ENCODE measurements at places on chromosomes 1 and 21. TPM values are rescaled to one million over a fixed set of nuclear protein-coding genes. Genes with fewer than 3 reads are reported as not detected.

GRCh38 chr1:98723574-98723973 is 62.1 kb downstream of the SNX7 start:
- no peaks in the 10 kb centered on the region for H3K4me1 ChIP-seq
- no peak overlapping the region for H3K27ac ChIP-seq
- no peaks in the 10 kb centered on the region for H3K27me3 ChIP-seq
- no peaks in the 10 kb centered on the region for H3K36me3 ChIP-seq
- no peak for DNase-seq

DNA sequence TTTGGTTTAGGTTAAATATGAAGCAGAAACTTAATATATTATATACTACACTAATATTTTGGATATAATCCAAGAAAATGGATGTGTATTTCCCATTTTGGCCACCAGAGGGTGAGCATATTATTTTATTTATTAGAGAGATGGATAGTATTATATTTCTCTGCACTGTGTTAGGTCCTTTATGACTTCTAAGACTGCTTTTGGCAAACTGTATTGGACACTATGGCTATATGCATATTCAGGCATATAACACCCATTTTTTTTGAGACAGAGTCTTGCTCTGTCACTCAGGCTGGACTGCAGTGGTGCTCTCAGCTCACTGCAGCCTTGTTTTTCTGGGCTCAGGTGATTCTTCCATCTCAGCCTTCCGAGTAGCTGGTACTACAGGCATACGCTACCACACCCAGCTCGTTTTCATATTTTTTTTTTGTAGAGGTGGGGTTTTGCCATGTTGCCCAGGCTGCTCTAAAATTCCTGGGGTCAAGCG is 17.8 kb upstream of the PGM1 start:
- no peaks in the 10 kb centered on the region for H3K27me3 ChIP-seq
- DNase-seq, result no peak
- H3K36me3 ChIP-seq, result no peaks in the 10 kb centered on the region
- no peak overlapping the region for H3K4me3 ChIP-seq
- no peak overlapping the region for H3K27ac ChIP-seq

The KRTAP12-2 gene
- not detected for total RNA-seq

The S100A9 gene
- 90.3 TPM for total RNA-seq

DNA sequence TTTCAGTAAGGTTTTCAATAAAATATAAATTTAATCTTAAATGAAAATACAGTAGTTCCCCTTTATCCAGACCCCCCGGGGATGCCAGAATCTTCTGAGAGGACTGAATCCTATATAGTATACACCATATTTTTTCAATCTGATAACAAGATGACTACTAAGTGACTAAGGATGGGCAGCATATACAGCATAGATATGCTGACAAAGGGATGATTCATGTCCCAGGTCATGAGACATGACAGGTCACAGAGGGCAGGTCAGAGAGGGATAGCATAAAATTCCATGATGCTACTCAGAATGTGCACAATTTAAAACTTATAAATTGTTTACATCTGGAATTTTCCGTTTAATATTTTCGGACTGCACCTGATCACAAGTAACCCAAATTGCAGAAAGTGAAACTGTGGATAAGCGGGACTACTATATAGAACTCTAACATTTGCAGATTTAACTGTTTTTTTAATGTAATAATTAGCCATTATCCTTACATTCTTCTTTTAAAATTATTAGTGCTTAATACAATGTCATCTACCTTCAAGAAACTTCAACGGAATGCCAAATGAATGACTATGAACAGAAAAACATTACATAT is 48.8 kb downstream of the LRRC40 start:
- H3K4me1 ChIP-seq, result no peaks in the 10 kb centered on the region
- no peaks in the 10 kb centered on the region for H3K36me3 ChIP-seq
- no peak overlapping the region for H3K4me3 ChIP-seq
- no peak overlapping the region for H3K27ac ChIP-seq
- H3K27me3 ChIP-seq, result no peaks in the 10 kb centered on the region
- DNase-seq, result no peak

GRCh38 chr1:193338194-193338593 is 151.8 kb upstream of the B3GALT2 start:
- H3K27ac ChIP-seq, result no peak overlapping the region
- H3K4me1 ChIP-seq, result no peaks in the 10 kb centered on the region
- H3K4me3 ChIP-seq, result no peak overlapping the region
- H3K36me3 ChIP-seq, result no peaks in the 10 kb centered on the region
- DNase-seq, result no peak
- no peaks in the 10 kb centered on the region for H3K27me3 ChIP-seq

- no peaks in the 10 kb centered on the region for H3K4me1 ChIP-seq
- no peak overlapping the region for H3K4me3 ChIP-seq
- H3K27ac ChIP-seq, result no peak overlapping the region
- H3K27me3 ChIP-seq, result no peaks in the 10 kb centered on the region
- no peaks in the 10 kb centered on the region for H3K36me3 ChIP-seq
Measured at GRCh38 chr1:178101654-178102053, 7.8 kb downstream of the RASAL2 start.

GRCh38 chr1:177753655-177754054 is 216.2 kb downstream of the SEC16B start:
- H3K4me3 ChIP-seq, result no peak overlapping the region
- H3K27ac ChIP-seq, result no peak overlapping the region
- H3K36me3 ChIP-seq, result no peaks in the 10 kb centered on the region
- no peak for DNase-seq

The C1orf226 gene
- total RNA-seq, result 13.8 TPM

DNA sequence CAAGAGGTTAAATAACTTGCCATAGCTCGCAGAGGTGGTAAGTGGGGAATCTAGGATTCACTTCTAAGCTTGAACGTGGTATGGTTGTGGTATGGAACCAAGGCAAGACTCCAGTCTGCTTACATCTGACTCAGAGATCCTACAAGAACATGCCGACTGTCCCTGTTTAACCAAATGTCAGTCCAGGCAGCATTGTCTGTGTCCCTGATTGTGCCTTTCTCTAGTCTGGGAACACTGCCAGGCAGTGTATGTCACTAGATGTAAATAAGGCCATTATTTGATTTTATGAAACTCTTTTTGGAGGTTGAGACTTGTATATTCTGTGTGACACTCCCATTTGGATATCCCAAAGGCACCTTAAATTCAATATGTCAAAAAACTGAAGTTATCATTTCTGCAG is 96.0 kb downstream of the NOS1AP start:
- peaks cover 23% of the 10 kb centered on the region for H3K4me1 ChIP-seq
- no peaks in the 10 kb centered on the region for H3K36me3 ChIP-seq
- no peak overlapping the region for H3K4me3 ChIP-seq
- no peak for DNase-seq
- H3K27me3 ChIP-seq, result no peaks in the 10 kb centered on the region

DNA sequence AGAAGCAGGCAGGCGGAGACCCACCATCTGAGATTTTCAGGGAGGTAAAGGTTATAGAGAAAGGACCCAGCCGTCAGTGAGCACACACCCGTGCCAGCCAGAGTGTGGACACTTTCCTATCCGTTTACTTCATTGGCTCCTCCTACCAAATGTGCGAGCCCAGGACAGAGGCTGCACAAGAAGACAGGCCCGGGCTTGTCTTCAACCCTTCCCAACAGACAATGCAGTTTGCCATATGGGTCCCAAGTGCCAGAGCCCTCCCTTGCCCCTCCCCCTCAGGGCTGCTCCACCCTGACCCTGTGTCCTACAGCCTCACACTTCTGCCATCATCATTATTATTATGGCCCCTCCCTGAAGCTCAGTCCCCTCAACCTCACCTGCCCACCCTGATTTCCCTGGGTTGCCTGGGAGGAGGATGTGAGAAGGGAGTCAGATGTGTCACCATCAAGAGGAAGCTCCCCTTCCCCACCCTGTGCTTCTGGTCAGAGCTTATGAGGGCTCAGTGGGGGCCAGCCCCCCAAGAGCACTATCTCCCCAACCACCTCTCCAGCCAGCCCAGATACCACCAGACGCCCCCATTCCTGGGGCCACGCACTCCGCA is 9.4 kb downstream of the LAPTM5 start:
- H3K4me3 ChIP-seq, result no peak overlapping the region
- H3K27me3 ChIP-seq, result no peaks in the 10 kb centered on the region
- no peaks in the 10 kb centered on the region for H3K4me1 ChIP-seq
- no peak for DNase-seq

The FAM151A gene
- total RNA-seq, result not detected

- H3K27me3 ChIP-seq, result no peaks in the 10 kb centered on the region
- H3K4me1 ChIP-seq, result no peaks in the 10 kb centered on the region
- no peak overlapping the region for H3K27ac ChIP-seq
- no peaks in the 10 kb centered on the region for H3K36me3 ChIP-seq
Measured at GRCh38 chr1:17594026-17594425, 54.5 kb downstream of the ARHGEF10L start.

GRCh38 chr1:158290321-158290844 is 660 bp downstream of the CD1C start:
- no peak overlapping the region for H3K27ac ChIP-seq
- H3K4me1 ChIP-seq, result no peaks in the 10 kb centered on the region
- DNase-seq, result no peak
- H3K27me3 ChIP-seq, result no peaks in the 10 kb centered on the region
- H3K36me3 ChIP-seq, result no peaks in the 10 kb centered on the region
- H3K4me3 ChIP-seq, result no peak overlapping the region

The CACNA1E gene
- total RNA-seq, result not detected

The RCOR3 gene
- 45.9 TPM for total RNA-seq

The DNM3 gene
- 5.1 TPM for total RNA-seq

- no peaks in the 10 kb centered on the region for H3K4me1 ChIP-seq
- no peak for DNase-seq
- no peaks in the 10 kb centered on the region for H3K27me3 ChIP-seq
- H3K27ac ChIP-seq, result peak overlapping the region; percentile 20
- no peak overlapping the region for H3K4me3 ChIP-seq
Measured at GRCh38 chr1:214427871-214428277, 123.5 kb downstream of the PTPN14 start.

The DMRTA2 gene
- 0.16 TPM for total RNA-seq

DNA sequence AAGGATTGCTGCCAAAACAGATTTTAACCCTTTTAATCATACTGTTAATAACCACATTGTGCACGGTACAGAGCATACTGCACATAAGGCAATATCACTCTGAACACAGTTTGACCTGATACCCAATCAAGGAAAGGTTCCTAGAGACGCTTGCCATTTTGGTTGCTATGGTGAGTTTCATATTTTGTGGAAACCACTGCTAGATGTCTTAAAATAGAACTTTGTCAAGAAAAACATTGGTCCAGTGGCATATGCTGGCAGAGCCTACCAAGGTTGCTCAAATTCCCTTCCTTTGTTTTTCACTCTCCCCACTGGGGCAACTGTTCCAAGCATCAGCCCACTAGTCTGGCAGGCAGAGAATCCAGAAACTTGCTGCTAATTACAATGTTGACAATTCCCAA is 114.8 kb upstream of the DPYD start:
- no peaks in the 10 kb centered on the region for H3K4me1 ChIP-seq
- no peak for DNase-seq
- no peaks in the 10 kb centered on the region for H3K27me3 ChIP-seq
- no peak overlapping the region for H3K4me3 ChIP-seq

- no peak overlapping the region for H3K4me3 ChIP-seq
- H3K4me1 ChIP-seq, result no peaks in the 10 kb centered on the region
- H3K27ac ChIP-seq, result no peak overlapping the region
- H3K27me3 ChIP-seq, result no peaks in the 10 kb centered on the region
- no peaks in the 10 kb centered on the region for H3K36me3 ChIP-seq
- no peak for DNase-seq
Measured at GRCh38 chr1:66416295-66416694, 117.7 kb upstream of the SGIP1 start.

The C1QTNF12 gene
- not detected for total RNA-seq

The S100A14 gene
- total RNA-seq, result 99.2 TPM

The GBP7 gene
- total RNA-seq, result not detected

The TNFRSF18 gene
- total RNA-seq, result 1.9 TPM

The TNFRSF4 gene
- 1.6 TPM for total RNA-seq

- H3K4me3 ChIP-seq, result no peak overlapping the region
- H3K36me3 ChIP-seq, result no peaks in the 10 kb centered on the region
- DNase-seq, result no peak
- H3K27me3 ChIP-seq, result no peaks in the 10 kb centered on the region
Measured at GRCh38 chr1:167342846-167343245, 122.2 kb downstream of the POU2F1 start.

DNA sequence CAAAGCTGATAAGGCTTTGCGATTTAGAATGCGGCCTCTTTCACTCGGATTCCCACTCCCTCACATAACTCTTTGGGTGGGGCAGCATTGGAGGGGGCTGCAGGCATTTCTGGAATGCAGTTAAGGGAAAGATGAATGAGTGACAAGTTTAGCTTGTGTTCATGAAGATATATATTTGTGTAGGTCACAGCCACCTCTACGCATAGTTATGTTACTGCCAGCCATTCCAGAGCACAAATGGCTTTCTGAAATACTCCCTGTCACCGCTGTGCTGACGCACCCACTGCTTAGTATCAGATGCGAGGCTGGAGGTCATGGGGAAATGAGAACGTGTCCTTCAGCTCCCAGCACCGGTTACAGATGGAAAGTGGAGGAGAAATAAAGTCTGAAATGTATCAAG is 54.1 kb upstream of the ATP1A1 start:
- no peaks in the 10 kb centered on the region for H3K27me3 ChIP-seq
- DNase-seq, result no peak
- no peak overlapping the region for H3K27ac ChIP-seq
- H3K4me1 ChIP-seq, result no peaks in the 10 kb centered on the region
- H3K36me3 ChIP-seq, result no peaks in the 10 kb centered on the region
- no peak overlapping the region for H3K4me3 ChIP-seq

DNA sequence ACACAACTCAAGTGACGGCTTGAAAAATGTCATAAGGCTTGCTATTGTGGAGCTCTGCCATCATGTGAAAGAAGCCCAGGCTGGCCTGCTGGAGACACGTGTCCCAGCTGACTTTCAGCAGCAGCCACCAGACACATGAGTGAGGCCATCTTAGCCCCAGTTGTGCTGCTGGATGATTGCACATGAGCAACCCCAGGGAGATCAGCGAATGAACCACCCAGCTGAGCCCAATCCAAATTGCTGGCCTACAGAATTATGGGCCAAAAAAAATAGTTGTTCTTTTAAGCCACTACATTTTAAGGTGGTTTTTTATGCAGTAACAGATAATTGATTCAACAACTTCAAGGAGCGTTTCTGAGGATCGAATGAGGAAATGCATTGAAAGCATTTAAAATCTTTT is 17.5 kb upstream of the CDA start:
- H3K36me3 ChIP-seq, result no peaks in the 10 kb centered on the region
- H3K4me1 ChIP-seq, result no peaks in the 10 kb centered on the region
- H3K4me3 ChIP-seq, result no peak overlapping the region

DNA sequence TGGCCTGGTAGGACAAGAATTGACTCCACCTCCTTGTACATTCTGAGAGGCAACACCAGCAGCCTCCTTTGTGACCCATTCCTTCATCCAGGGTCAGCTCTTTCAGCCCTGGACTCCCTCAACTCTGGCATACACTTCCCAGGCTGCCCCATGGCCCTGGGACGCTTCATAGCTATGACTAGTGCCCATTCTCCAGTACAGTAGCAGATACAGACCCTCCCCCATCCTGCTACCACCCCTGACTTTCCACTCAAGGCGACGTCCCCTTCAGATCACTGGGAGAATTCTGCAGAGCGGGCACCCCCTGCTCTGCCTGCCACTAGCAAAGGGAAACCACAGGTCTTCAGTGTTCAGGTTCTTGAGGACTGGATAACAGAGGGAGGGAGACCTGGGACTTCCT is 99.7 kb upstream of the HMGB4 start:
- DNase-seq, result no peak
- no peak overlapping the region for H3K4me3 ChIP-seq
- no peaks in the 10 kb centered on the region for H3K4me1 ChIP-seq
- H3K27me3 ChIP-seq, result no peaks in the 10 kb centered on the region
- H3K36me3 ChIP-seq, result no peaks in the 10 kb centered on the region
- H3K27ac ChIP-seq, result no peak overlapping the region

Data from breast epithelium (tissue), 4 donors.